ENCODE measurements at places on chromosomes 6 and 20.

GRCh38 chr20:47278907-47279348 is 77.6 kb downstream of the ZMYND8 start:
- DNase-seq: peak; percentile 61

DNA sequence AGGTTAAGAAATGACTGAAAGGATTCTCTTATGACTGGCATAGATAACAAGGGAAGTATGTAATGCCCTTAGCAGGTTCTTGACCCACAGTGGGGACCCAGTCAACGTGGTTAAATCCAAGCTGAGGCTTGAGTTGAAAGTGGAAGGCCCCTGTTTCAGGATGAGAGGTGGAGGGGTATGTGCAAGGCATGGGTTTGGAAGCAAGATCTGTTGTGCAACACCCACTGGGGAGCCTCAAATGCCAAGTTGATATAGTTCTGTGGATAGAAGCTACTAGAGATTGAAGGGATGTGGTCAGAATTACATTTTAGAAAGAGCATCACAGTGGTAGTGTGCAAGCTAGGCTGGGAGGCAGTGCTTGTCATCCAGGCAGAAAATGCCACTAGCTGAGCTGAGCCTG is 5.1 kb downstream of the PABPC1L start:
- no peak for DNase-seq

DNA sequence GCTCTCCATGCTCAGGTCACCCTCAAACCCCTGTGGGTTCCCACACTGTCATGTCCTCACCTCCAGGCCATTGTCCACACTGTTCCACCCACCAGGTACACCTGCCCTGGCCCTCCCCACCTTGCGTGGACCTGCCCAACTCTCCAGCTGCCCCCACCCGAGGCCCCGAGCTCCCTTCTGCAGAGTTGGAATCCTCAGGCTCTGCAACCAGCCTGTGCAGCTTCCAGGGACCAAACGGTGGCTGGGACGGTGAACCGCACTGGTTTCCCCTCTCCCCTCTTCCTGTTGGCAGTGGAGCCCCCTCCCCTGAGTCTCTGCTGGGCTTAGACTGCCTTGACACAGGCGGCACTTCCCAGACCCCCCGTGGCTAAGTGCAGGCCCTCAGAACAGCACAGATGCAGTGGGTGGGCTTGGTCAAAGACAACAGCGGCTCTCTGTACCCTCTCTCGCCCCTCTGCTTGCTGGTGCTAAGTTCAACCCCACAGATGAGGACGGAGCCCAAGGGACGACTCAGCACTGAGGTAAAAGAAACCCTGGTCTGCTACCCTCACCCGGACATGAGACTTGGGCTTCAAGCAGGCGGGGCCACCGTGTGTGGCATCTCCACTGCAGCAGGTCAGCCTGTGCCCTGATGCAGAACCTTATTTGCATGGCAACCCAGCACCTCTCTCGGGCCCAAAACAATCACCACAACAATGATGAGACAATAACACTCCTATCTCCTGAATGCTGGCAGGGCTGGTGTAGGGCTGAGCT is 11.0 kb downstream of the ZBP1 start:
- DNase-seq: no peak

DNA sequence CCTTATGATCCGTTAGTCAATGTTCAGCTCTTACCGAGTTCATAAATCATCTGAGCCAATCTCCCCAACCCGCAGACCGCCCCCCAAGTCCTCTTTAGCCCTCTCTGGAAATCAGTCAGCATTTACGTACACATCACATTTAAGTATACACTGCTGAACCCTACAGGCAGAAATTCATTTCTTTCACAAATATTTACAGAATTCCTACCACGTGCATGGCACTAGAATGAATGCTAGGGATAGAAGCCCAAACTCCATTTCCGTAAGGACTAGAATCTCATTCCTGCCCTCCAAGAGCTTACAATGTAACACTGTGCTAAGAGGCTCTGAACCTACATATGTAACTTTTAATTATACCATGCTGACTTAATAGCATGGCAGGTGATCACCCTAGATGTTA is 1.8 kb downstream of the OSER1 start:
- DNase-seq: peak; percentile 51

GRCh38 chr6:42315259-42315990 is 97.8 kb upstream of the MRPS10 start:
- DNase-seq: no peak

DNA sequence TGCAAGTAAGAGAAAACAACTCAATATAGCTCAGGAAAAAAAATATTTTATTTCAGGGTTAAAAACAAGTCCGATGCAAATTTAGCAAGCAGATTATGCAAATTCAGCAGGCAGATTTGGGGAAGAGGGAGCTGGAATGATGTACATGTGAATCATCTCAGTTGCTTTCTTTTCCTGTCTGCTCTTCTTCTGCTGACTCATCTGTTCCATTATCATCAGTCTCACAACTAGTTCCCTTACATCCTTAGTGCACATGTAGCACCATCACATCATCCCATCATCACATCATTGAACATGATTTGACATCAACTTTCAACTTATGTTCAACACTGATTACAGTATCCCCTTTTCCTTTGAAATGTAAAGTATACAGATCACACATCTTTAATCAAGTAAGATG is 11.5 kb upstream of the DEFB113 start:
- peak; percentile 37 for DNase-seq

- DNase-seq: no peak
These were observed 72.2 kb downstream of the RIN2 start for GRCh38 chr20:19830211-19830785.

DNA sequence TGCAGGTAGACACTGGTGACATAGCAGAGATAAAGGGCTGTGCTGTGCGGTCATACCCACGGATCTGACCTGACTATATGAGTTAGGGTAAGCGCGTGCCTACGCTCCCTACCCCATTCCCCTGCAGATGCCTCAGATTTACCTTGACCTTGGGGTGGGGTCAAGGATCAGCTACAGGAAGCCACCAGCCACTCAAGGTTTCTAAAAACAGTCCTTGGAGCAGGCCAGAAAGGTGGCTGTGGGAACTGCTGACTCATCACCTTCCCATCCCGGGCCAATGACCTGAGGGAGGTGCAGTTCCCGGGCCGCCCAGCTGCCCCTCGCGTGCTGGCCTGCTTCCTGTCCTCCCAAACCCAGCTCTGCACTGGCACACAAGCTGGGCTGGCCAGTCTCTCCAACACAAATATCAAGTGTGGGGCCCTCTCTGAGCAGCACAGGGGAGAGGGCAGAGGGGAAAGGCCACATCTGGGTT is 23.0 kb downstream of the KCNK5 start:
- no peak for DNase-seq

- peak; percentile 40 for DNase-seq
These were observed 217.2 kb downstream of the CDKAL1 start for GRCh38 chr6:20751293-20751935.

DNA sequence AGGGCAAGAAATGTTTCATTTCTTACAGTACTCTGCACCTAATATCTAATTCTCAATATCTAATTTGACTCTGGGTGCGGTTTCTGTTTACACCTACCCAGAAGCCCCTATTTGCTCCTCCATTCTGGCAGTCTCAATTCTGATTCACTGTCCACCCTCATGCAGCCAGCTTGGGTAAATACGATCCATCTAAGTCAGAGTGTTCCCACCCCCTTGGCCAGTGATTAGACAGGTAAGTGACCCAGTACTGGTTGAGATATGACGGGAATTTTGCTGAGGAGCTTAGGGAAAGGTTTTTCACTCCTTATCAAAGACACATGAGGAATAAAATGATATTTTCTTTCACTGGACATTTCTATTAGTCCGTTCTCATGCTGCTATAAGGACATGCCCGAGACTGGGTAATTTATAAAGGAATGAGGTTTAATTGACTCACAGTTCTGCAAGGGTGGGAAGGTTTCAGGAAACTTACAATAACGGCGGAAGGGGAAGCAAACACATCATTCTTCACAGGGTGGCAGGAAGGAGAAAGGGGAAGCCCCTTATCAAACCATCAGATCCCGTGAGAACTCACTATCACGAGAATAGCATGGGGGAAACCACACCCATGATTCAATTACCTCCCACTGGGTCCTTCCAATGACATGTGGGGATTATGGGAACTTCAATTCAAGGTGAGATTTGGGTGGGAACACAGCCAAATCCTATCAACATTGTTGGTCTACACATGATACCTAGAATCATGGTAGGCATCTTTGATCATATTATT is 29.4 kb downstream of the GLO1 start:
- DNase-seq: no peak

- DNase-seq: peak; percentile 57
These were observed 611.3 kb upstream of the GJE1 start for GRCh38 chr6:141521440-141521839.

- no peak for DNase-seq
These were observed 25.4 kb upstream of the C20orf144 start for GRCh38 chr20:33636776-33637175.

GRCh38 chr20:9485614-9486340 is 28.6 kb upstream of the LAMP5 start:
- no peak for DNase-seq
